ENCODE measurements at places on chromosomes 2 and 18.

DNA sequence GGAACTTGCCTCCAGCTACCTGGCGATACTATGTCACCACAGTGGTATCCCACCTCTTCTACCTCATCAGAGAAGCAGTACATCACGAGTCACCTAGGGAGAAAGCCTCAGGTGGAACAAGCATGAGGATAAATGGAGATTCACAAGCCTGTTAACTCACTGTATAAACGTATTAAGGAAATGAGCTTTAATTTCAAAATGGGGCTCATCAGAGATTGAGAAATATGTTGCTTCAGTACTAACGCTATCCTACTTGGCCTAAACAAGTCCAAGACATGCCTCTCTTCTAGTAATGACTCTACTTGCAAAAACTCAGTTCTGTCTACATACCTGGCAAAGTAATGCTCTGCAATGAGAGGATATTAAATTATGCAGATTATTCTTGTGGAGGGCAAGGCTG, 4.3 kb downstream of the SLC39A6 start:
- no peak for DNase-seq

DNA sequence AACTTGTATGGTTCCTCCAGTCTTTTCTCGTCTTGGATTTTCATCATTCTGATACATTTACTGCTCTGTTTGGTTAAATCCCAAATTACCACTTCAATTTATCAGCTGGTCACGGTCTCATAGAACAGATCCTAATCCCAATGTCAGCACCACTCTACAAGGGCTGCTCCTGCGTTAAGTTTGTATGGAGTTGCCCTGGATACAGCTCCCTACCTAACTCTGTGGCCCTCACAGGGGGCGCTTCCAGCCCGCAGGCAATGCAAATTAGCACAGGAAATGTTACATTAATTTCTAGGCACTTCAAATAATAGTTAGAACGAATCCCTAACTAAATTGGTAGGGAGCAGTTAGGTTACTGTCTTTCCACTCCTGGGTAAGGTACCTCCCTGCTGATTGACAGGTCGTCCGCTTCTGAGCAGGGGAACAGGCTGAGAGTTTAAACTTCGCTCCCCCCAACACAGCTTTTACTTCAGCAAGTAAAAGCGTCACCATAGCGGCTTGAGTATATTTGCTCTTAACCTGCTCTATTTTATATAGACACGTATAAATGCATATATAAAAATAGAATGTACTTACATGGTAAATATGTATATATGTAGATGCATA, 238.5 kb upstream of the FANCL start:
- DNase-seq, result no peak

DNA sequence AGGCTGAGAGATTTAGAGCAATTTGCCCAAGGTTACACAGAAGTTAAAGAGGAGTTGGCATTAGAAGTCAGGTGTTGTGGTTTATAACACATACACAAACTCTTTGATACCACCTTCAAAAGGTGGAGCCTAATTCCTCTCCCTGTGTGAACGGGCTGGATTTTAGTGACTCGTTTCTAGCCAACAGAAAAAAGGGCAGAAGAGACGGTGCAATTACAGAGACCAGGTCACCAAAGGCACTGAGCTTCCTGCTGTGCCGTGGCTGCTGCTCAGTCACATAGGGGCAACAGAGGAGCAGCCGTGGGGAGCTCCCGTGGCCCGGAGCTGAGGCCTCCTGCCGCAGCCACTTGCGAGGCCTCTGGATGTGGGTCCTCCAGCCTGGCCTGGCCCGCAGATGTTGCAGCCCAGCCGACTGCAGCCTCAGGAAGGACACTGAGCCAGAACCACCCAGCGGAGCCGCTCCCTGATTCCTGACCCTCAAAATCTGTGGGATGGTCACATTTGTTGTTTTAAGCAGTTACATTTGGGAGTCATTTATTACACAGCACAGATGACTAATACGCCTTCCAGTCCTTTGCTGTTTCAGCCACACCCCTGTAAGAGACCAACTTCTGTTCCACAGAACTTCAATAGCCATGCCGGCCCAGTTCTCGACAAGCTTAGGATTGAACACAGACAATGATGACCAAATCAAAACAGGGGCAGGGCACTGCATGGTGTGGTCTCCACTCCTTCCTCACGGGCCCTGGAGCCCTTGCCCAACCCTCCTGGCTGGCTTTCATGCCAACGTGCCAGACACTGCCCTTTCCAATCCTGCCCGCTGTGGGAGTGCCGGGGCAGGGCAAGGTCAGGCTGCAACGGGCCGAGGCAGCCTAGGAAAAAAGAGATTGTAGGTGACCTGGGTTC, 17.1 kb downstream of the EDAR start:
- DNase-seq, result no peak

- peak; percentile 60 for DNase-seq
These were observed 33.8 kb downstream of the SMC6 start for GRCh38 chr2:17719562-17720371.

All from dermis blood vessel endothelial cell (primary cell).